ENCODE measurements at places on chromosomes 1 and 21.

- no peak for DNase-seq
Observed at GRCh38 chr1:109499081-109499480, 5.2 kb downstream of the CYB561D1 start.

DNA sequence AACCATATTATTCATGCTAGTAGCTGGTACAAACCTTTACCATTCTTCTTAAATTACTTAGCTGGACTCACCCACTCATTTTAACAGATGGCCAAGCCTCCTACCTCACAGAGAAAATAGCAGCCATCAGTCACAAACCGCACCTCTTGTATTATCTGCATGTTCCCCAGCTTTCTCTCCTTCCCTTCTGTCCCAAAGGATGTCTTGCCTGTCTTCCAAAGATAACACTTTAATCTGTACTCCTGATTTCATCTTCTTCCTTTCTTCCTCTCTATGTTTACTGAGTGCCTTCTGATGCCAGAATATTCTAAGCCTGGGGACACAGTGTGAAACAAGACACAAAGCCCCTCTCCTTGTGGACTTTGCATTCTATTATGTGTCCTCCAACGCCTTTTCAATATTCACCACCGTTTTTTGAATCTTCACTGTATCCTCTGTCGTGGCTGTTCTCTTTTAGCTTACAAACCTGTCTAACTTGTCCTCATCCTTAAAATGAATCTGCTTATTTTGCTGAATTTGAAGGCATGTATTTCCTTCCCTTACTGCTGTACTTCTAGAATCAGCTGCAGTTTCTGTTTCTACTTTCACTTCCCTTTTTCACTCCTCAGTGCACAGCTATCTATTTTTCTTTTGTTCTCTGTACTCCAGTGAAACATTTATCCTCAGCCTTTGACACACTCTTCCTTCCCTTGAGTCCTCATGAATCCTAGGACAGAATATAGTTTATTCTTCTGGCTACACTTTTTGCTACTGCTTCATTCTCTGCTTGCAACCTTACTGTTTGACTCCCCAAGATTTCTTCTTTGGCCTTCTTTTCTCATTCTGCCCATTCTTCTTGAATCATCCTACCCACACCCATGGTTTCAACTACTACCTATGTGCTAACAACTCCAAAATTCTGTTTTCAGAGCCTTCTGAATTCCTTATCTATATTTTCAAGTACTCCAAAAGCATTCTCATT lies 216.9 kb upstream of the SAMSN1 start:
- no peak for DNase-seq

- DNase-seq, result no peak
Observed at GRCh38 chr1:228087771-228088251, 5.3 kb downstream of the ARF1 start.

GRCh38 chr1:193013707-193014106 lies 45.5 kb downstream of the UCHL5 start:
- no peak for DNase-seq

DNA sequence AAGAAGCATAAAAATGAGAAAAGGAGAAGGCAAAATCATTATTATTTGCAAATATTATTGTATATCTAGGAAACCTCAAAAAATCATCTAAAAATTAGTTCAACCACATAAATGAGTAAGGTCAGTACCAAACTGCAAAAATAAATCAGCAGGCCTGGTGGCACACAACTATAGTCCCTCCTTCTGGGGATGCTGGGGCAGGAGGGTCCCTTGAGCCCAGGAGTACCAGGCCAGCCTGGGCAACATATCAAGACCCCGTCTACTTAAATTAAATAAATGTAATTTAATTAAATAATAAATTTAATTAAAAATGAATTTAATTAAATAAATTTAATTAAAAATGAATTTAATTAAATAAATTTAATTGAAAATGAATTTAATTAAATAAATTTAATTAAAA lies 40.3 kb upstream of the TRIM67 start:
- no peak for DNase-seq

DNA sequence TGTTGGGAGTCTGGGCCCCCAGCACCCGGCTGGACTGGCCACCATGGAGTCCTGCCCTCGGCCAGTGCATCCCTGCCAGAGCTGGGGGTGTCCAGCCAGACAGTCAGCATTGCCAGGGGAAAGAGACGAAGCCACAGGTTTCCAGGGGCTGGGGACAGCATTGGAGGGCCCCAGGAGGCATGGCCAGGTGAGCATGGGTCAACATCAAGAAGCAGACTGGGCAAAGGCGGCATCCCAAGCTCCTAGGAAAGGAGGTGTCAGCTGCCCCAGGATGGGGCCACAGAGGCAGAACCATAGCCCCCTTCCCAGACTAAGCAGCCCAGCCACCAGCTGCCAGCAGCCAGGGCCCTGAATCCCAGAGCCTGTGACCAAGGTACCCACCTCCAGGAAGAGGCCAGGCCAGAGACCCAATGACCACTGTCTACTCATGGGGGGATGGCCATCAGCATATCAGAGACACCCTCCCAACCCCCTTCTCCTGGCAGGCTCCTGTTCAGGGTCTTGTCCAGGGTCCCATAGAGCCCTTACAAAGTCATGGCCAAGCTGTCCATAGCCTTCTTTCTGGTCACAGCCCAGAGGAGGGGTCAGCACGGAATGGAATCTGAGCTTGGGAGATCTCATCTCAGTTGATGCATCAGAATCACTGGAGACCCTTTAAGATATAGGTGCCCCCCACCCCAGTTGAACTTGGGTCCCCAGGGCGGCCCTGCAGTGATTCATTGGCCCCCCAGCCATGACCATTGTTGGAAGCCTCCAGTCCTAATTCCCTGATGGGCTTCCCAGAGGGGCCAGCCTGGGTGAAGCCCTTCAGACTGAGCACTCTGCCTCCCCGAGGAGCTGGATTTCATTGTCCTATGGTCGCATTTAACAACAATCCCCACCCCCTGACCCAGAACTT lies 32.5 kb downstream of the WNT3A start:
- DNase-seq, result no peak

All from stimulated activated CD4-positive, alpha-beta T cell treated with anti-CD3 and anti-CD28 coated beads, Interleukin-4, amount 100 ng/mL, for 24 hours (primary cell).